Activated T-cell treated with anti-CD3 and anti-CD28 coated beads, Interleukin-2, amount 50 U/mL, for 72 hours (primary cell): ENCODE measurements at places on chromosomes 2 and 18.

- no peak for DNase-seq
Observed at GRCh38 chr2:192151853-192152252, 42.9 kb downstream of the TMEFF2 start.

- DNase-seq, result no peak
Observed at GRCh38 chr2:108458082-108458481, 9.1 kb downstream of the GCC2 start.

- DNase-seq, result no peak
Observed at GRCh38 chr2:215777465-215778044, 235.8 kb downstream of the MREG start.

- DNase-seq, result no peak
Observed at GRCh38 chr2:66717218-66717905, 282.4 kb downstream of the MEIS1 start.
